ENCODE measurements at places on chromosomes 12 and 14.

DNA sequence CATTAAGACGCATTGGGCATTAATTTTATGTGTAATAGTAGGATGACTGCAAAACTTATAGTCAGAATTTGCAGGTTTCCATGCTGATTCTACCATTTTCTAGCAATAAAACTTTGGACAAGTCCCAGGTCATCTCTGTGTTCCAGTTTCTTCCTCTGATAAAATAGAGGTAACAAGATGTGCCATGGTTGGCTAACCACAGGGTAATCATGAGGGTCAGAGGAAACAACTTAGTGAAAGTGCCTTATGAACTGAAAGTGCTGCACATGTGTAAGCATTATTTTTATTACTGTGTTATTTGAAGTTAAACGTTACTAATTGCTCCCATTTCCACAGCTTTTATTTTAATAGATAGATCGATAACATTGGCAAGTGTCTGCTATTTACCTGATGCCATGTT lies 21.1 kb downstream of the SMCO2 start:
- DNase-seq = no peak

GRCh38 chr12:67357376-67358125 lies 88.4 kb downstream of the CAND1 start:
- no peak for DNase-seq

- no peak for DNase-seq
Measured at GRCh38 chr12:114476159-114476558, 70.2 kb upstream of the TBX5 start.

DNA sequence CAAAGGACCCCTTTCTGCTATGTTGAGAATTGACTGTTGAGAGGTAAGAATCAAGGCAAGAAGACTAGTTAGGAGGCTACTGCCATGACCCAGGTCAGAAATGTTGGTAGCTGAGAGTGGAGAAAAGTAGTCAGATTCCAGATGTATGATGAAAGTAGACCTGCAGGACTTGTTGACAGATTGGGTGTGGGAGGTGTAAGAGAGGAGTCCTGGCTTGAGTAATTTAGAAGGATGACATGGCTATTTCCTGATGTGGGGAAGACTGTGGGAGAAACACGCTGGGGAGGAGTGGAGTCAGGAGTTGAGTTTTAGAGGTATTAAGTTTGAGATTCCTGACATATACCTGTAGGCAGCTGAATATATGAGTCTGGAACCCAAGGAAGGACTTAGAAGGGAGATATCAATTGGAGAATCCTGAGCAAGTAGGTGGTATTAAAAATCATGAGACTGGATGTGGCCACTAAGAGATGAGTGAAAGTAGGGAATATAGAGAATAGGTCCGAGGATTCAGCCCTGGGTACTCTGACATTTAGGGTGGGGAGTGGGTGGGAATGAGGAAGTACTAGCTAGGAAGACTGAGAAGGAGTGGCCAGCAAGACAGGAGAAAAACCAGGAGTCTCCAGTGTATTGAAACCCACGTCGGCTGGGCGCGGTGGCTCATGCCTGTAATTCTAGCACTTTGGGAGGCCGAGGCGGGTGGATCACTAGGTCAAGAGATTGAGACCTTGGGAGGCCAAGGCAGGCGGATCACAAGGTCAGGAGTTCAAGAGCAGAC lies 12.6 kb upstream of the DDX47 start:
- DNase-seq = no peak

- peak; percentile 99 for DNase-seq
Measured at GRCh38 chr12:14257734-14258574, 107.5 kb upstream of the ATF7IP start.

DNA sequence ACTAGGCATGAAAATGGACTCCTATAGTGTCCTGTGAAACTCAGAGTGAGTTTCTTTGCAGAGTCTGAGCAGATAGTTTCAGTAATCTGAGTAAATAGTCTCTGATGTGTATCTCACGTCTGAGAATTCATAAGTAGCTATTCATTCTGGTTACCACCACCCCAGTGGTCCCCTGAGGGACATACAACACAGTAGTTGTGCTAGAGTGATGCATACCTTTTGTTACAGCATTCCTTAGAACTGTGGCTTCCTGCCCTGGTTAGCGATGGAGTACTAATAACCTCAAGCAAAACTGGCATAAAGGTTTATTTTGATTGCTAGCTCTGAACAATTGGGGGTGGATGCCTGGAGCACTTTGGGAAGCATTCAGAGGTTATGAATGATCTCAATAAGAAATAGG lies 114.7 kb downstream of the DAAM1 start:
- DNase-seq = no peak

DNA sequence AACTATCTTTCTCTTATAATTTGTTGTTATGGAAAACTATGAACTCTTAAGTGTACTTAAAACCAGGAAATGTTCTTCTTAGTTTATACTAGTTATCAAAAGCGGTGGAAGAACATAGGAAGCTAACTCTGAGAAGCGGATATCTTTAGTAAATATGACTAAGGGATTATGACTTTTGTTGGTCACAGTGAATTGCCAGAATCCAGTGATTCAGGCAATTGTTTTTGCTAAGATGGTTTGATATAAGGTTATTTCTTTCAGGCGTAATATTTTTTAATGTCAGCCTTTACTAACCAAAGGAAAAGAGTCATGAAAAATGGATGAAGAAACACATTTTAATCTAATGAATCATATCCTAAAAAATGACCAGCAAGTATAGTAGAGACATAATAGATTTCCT lies 473.5 kb downstream of the FOXG1 start:
- DNase-seq = no peak

DNA sequence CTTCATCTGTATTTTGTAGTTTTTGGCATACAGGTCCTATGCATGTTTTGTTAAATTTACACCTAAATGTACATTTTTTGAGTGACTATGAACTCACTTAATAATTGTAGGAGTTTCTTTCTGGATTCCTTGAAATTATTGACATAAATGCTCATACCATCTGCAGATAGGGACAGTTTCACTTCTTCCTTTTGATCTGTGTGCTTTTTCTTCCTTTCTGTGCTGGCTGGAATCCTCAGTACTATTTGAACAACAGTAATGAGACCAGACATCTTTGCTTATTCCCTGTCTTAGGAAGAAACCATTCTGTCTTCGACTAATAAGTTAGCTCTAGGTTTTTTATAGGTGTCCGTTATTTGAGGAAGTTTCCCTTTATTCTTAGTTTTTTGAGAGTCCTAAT lies 110.3 kb downstream of the ADGRD1 start:
- DNase-seq = no peak

DNA sequence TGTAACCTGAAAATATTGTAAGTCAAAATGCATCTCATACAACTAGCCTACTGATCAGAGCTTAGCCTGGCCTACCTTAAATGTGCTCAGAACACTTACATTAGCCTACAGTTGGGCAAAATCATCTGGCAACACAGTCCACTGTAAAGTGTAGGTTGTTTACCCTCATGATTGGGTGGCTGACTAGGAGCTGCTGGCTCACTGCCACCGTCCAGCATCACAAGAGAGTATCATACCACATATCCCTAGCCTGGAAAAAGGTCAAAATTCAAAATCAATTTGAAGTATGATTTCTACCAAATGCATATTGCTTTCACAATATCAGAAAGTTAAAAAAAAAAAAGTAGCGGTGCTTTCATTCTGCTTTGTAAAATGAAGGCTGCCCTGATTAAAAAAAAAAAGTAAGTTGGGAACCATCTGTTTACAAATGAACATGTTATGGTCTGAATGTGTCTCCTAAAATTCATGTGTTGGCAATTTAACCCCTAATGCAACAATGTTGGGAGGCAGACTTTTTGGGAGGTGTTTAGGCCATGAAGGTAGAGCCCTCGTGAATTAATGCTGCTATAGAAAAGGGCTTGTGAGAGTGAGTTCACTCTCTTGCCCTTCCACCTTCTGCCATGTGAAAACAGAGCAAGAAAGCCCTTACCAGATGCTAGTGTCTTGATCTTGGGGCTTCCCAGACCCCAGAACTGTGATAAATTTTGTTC lies 211.8 kb downstream of the PPM1H start:
- no peak for DNase-seq

GRCh38 chr12:119447126-119447525 lies 112.6 kb downstream of the CCDC60 start:
- DNase-seq = no peak

DNA sequence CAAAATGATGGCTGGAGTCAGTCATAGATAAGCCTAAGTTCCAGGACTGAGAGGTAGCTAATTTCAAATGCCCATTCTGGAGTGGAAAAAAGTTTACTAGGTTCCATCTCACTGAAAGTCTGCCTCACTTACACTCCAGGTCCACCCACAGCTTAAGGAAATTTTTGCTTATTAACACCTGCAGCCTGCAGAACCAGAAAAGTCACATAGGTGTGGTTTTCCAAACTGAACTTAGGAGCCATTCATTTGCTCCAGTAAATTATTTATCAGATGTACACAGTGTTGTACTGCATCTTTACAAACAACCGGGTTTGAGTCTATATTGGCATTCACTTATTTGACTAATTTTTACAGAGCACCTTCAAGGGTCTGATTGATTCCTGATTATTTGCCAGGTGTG lies 157.4 kb upstream of the ARID2 start:
- DNase-seq = no peak

- DNase-seq = no peak
Measured at GRCh38 chr14:40053416-40053815, 621.2 kb upstream of the FBXO33 start.

GRCh38 chr14:100778951-100779690 lies 46.8 kb upstream of the MEG3 start:
- DNase-seq = no peak

DNA sequence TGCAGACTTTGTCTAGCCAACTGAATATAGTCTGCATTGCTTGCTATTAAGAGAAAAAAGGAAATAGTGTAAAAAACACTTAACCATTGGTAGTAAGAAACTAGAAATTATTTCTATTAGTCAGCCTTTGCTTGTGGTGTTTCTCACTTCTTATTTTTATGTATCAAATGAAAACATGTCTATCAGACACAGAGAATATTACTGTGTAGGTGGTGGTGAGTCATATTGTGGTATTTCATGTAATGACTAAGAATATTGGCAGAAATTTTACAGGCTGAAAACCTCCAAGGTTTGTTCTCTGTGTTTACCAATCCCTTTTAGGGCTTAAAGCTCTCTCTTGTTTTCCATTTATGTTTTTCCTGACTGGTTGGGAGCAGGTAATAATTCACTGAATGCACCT lies 87.2 kb downstream of the DAAM1 start:
- no peak for DNase-seq

DNA sequence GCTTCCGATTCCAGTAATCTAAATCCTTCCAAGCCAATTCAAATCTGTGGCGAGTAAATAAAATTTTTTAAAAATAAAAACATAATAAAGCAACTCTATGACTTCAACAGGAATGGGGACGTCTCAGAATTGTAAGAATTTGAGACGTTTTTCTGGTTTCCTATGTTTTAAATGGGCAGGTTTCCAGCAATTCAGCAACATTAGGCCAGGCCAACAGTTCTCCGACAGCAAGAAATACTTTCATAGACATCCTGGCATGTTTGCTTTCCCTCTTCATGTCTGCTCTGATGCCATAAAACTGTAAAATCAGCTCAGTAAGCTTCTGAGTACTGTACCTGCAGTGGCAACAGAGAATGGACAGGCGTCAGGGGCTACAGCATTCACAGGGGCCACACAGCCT lies 35.8 kb upstream of the DICER1 start:
- DNase-seq = no peak

- no peak for DNase-seq
Measured at GRCh38 chr14:78245238-78245637, 75.1 kb downstream of the NRXN3 start.

GRCh38 chr12:113261847-113262470 lies 40.7 kb downstream of the TPCN1 start:
- DNase-seq = no peak

GRCh38 chr14:81062816-81063215 lies 107.4 kb downstream of the TSHR start:
- DNase-seq = no peak

- no peak for DNase-seq
Measured at GRCh38 chr12:9706086-9706685, 26.7 kb downstream of the CLECL1 start.

DNA sequence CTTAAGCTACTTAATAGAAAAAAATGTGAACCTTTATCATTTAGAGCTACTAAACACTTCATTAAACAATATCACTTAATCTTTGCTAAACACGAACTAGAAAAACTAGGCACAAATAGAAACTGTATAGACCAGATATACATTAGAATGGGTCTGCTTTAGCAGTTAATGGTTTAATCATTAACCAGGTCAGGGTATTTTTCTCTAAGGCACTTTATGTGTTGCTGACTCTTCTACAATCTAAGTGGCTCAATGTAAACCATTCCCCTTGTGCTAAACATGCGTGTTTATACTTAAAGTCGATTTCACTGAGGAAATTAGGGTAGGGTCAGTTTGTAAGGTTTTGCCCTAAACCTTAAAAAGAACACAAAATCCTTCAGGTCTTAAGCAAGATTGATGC lies 29.7 kb downstream of the TMCC3 start:
- no peak for DNase-seq

DNA sequence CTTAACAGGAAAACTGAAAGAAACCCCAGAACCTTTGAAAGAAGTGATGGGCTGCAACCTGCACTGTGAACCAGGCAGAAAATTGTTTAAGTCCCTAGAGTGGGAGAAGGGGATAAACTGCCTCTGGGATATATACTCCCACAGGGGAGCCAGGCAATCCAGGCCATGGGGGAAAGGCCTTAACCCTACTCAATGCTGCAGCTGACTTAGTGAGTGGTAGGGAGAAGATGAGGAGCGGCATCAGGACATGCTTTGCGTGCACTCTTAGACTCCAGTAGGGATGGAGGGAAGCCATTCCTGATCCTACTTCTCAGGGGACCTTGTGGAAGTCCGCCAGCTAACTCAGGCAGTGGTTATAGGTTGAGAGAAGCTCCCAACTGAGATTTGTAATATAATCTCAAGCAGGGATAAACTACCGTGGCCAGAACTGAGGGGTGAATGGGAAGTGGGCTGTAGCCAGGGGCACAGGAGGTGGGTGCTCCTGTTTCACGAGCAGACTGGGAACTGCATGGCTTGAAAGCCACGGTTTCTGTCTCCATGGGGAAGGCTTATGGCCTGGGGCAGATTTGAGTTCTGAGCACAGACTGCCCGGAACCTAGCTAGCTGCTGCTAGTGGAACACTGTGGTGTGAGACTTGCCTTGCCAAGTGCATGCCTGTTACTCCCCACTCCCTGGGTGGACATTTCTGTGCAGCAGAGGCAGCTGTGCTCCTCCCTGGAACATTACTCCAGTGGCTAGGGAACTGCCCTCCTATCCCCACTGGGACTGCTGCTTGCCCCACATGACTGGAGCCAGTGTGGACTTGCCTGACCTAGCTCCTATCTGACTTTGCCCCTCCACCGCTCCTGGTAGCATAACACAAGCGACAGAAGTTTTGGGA lies 119.2 kb upstream of the SCAF11 start:
- DNase-seq = no peak

GRCh38 chr12:98852181-98852580 lies 207.1 kb downstream of the APAF1 start:
- no peak for DNase-seq

- DNase-seq = no peak
Measured at GRCh38 chr14:60214003-60214402, 35.0 kb upstream of the PPM1A start.
